ENCODE measurements at places on chromosomes 13 and 19.

DNA sequence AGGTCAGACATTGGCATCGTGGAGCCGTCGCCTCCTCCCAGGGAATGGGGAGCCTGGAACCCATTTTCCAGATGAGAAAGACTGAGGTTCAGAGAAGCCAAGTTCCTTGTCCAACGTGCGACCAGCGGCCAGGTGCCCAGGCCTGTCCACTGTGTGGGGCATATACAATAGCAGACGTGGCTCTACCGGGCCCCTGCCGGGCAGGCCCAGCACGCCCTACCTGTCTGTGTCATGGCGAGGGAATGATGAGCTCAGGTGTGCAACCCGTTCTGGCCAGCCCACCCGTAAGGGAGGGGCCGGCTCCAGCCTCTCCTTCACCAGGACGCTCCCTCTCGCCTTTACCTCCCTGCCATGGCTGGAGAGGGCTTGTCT is 837 bp downstream of the GNA15 start:
- DNase-seq: no peak

- no peak for DNase-seq
Observed at GRCh38 chr13:82654861-82655855, 1227.1 kb downstream of the SLITRK1 start.

GRCh38 chr19:18606281-18607225 is at the start of gene CRLF1:
CRLF1 (minus strand) TSS chr19:18606799; CDS start chr19:18606656, 143 bp downstream.
- DNase-seq: no peak

GRCh38 chr19:34193439-34193838 is 21.1 kb downstream of the LSM14A start:
- DNase-seq: no peak

DNA sequence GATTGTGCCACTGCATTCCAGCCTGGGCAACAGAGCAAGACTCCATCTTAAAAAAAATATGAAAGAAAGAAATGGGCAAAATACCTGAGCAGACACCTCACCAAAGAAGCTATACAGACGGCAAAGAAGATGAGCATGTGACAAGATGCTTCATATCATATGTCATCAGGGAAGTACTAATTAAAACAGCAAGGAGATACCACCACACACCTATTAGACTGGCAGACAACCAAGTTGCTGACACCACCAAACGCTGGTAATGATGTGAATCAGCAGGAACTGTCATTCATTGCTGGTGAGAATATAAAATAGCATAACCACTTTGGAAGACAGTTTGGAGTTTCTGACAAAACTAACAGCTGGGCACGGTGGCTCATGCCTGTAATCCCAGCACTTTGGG is 11.5 kb upstream of the TFDP1 start:
- DNase-seq: no peak

DNA sequence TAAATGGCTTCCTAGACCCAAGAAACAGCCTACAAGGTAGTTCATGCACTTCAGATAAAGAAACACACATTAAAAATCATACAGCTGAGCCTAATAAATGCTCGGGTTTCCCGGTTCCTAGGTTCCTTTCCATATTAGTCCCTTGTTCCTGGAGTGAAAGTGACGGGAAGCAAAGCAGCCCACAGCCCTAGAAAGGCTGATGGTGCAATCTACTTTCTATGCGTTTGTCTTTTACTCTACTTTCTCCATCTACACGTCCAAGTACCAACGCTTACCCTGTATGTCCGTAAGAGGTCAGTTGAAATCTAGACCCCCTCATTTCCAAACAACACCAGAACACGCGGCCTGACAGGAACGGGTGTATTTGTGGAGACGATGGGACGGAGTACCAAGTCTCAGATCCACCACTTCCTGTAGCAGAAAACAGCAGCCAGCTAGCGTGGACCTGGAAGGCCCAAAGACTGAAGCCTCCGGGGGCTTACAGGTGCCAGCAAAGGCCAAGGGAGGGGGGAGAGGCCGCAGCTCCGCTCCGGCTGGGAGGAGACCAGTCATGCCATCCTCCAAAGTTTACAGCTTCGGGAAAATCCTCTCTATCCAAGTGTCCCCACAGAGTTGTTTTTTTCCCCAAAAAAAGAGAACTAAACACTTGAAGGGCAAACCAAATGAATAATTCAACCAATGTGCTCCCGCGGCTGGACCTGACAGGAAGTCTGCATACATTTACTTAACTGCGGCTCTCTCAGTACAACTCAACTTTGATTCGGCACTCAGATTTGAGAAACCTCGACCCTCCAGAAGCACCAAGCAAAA is 34.1 kb downstream of the STK24 start:
- no peak for DNase-seq

DNA sequence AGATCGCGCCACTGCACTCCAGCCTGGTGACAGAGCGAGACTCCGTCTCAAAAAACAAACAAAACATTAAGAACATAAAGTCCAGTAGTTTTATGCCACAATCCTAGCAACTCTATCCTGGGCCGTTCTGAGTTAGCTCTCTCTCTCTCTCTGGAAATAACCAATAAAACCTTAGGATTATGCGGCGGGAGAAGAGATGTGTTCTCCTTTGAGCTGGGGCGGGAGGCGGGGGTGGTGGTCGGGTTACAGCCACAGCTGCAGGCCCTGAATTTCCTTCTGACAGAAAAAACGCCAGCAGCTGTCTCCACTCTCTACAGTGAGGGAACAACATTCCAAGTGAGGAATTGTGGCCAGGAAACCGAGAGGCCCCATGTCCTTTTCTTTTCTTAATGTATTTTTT is 9.1 kb upstream of the PNMA8A start:
- no peak for DNase-seq

DNA sequence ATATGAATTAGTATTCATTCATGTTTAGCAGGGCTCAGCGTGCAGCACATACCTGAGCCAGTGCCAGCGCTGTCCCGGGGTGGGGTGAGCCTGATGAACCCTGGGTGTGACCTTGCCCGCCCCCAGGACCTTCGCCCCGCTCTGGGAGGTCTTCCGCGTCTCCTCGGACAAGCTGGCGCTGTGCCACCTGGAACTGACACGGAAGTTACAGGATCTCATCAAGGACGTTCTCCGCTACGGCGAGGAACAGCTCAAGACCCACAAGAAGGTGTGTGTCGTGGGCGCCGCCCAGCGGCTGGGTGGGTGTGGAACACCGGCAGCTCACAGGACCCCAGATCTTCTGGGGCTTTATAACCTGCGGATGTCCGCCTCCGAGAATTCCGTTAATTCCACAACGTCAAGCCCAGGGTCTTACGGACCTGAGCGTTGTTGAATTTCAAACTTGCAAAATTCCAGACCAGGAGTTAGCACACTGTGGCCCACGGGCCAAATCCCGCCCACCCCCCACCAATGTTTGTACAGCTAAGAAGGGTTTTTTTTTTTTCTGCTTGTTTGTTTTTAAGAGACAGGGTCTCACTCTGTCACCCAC is 15.4 kb downstream of the FCHO1 start:
- DNase-seq: no peak

GRCh38 chr13:21996049-21996448 is 325.2 kb downstream of the FGF9 start:
- no peak for DNase-seq

- DNase-seq: no peak
Observed at GRCh38 chr13:33934343-33934742, 116.4 kb downstream of the RFC3 start.
